ENCODE measurements at places on chromosomes 5 and 9. TPM values are rescaled to one million over a fixed set of nuclear protein-coding genes. Genes with fewer than 3 reads are reported as not detected.

The FOXD4 gene
- total RNA-seq, result 1.2 TPM

The FAM151B gene
- 2.4 TPM for total RNA-seq

The CMYA5 gene
- 0.02 TPM for total RNA-seq

The ADGRV1 gene
- 13.0 TPM for total RNA-seq

The PCSK5 gene
- 2.4 TPM for total RNA-seq

The OSMR gene
- 61.1 TPM for total RNA-seq

The FGFR4 gene
- total RNA-seq, result 11.4 TPM

Data from H4 (cell line).